ENCODE measurements at places on chromosomes 2 and 18. TPM values are rescaled to one million over a fixed set of nuclear protein-coding genes. Genes with fewer than 3 reads are reported as not detected.

The SERPINB10 gene
- 0.43 TPM for total RNA-seq

The CTAGE1 gene
- not detected for total RNA-seq

The FAM161A gene
- total RNA-seq, result 1.0 TPM

The CHST10 gene
- total RNA-seq, result 0.34 TPM

The IL36A gene
- 1.0 TPM for total RNA-seq

The ANAPC1 gene
- 74.8 TPM for total RNA-seq

The REG1A gene
- total RNA-seq, result not detected

The MBP gene
- total RNA-seq, result 54.7 TPM

The CNDP1 gene
- total RNA-seq, result not detected

The TCF23 gene
- total RNA-seq, result not detected

The LIMS2 gene
- 0.21 TPM for total RNA-seq

The ASXL3 gene
- 0.14 TPM for total RNA-seq

The PDCD1 gene
- total RNA-seq, result not detected

The COL4A3 gene
- not detected for total RNA-seq

The GPR17 gene
- total RNA-seq, result not detected

The PDE11A gene
- total RNA-seq, result not detected

The ABCG5 gene
- total RNA-seq, result not detected

The FOXD4L1 gene
- under 0.01 TPM for total RNA-seq

The SLC16A14 gene
- total RNA-seq, result 7.0 TPM

The FAM228A gene
- total RNA-seq, result not detected

The ASB18 gene
- total RNA-seq, result not detected
